ENCODE measurements at places on chromosomes 2 and 18.

DNA sequence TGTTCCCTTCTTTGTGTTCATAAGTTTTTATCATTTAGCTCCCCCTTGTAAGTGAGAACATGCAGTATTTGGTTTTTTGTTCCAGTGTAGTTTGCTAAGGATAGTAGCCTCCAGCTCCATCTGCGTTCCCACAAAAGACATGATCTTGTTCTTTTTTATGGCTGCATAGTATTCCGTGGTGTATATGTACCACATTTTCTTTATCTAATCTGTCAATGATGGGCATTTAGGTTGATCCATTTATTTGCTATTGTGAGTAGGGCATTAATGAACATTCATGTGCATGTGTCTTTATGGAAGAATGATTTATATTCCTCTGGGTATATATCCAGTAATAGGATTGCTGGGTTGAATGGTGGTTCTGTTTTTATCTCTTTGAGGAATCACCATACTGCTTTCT, 33.4 kb downstream of the CARF start:
- DNase-seq, result no peak

- no peak for DNase-seq
Observed at GRCh38 chr2:237152361-237152760, 66.7 kb downstream of the COPS8 start.

- DNase-seq, result no peak
Observed at GRCh38 chr18:77131652-77132368, 773 bp downstream of the MBP start.

GRCh38 chr2:85243101-85244072, 84.4 kb downstream of the TGOLN2 start:
- DNase-seq, result no peak

DNA sequence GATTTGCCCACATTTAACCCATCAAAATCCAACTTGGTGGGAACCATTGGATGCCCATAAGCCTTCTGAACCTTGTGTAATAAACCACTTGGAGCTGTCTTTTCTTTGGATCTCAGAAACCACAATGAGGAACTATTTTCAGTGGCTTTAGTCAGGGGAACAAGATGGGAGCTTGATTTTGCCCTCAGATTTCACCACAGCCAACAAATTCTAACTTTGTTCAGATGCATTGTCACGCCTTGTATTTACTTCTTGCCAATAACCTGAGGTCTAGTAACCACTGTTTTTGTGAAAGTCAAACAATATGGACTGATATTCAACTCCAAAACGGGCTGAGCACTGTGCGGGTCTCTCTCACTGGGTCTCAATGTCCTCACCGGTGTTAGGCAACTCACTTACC, 508.2 kb downstream of the TNS1 start:
- no peak for DNase-seq

DNA sequence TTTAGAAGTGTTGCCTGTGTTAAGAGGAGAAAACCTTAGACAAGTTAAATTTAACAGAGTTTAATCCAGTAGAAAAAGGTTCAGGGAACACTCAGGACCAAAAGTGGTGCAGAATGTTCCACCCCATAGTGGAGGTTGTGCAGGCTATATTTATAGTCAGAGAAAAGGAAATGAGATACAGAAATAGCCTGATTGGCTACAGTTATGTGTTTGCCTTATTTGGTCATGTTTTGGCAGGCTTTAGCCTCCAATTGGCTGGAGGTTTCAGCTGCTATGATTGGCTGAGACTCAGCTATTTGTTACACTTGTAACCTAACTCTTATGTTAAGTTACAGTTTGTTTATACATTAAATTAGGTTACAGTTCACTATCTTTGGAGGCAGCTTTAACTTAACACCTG, 4.2 kb downstream of the STAMBP start:
- DNase-seq, result no peak

- DNase-seq, result no peak
Observed at GRCh38 chr18:76357585-76358260, 137.3 kb downstream of the ZNF516 start.

DNA sequence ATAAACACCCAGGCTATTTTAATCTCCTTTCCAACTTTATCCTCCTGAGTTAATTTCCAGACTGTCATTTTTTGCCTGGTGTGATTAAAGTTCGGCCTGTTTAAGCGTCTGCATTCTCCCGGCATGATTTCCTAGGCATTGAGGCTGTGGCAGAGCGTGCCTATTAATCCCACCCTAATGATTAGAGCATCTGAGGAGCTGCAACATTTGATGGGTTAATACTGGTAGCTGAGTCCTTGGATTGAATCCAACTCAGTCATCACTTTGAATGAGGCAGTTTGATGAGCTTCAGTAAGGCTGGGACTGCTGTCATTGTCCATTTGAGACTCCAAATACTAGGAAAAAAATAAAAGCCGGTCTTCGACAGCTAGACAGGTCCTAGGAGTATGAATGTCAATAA, 882.5 kb downstream of the SLC4A3 start:
- no peak for DNase-seq

DNA sequence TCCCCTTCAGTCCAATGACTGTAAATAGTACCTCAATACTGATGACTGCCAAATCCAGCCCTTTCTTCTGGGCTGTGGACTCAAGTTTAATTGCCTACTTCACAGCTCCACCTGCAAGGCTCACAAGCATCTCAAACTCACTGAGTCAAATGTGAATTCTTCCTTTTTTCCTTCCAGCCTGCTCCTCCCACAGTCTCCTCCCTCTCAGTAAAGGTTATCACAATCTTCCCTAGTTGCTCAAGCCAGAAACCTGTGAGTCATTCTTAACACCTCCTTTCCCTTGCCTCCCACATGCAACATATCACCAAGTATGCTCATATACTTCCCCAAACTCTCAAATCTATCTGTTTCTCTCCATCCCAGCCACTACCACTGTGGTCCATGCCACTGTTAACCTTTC, 3.7 kb upstream of the MFSD6 start:
- DNase-seq, result no peak

- peak; percentile 83 for DNase-seq
Observed at GRCh38 chr18:76126327-76126726, 368.7 kb downstream of the ZNF516 start.

- DNase-seq, result no peak
Observed at GRCh38 chr2:237743561-237744269, 54.9 kb upstream of the RBM44 start.

- no peak for DNase-seq
Observed at GRCh38 chr2:172440795-172441194, 13.4 kb downstream of the ITGA6 start.

DNA sequence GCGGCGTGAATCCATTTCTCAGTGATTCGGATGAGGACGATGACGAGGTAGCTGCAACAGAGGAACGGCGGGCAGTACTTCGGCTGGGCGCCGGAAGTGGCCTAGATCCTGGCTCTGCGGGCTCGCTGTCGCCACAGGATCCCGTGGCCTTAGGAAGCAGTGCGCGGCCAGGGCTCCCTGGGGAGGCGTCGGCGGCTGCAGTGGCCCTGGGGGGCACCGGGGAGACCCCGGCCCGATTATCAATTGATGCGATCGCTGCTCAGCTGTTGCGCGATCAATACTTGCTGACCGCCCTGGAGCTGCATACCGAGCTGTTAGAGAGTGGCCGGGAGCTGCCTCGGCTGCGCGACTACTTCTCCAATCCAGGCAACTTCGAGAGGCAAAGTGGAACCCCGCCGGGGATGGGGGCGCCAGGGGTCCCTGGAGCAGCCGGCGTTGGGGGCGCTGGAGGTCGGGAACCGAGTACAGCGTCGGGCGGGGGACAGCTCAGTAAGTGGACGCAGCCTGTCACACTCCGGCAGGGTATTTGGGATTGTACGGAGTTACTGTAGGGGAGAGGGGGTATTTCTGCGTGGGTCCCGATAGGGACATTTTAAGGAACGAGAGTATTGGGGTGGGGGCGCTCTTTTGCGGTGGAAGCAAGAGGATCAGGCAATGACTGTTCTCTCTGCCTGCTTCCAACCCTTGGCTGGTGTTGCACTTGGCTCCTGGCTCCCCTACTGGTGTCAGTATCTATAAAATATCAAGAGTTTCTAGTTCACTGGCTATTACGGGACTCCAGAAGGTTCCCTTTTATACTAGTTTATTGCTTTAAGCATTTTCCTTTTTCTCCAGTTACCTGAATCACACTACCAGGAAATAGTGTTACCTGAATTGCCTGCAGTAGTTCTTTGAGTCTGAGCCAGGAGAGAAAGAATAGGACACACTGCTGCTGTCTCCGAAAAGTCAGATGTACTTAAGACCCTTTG, 772 bp downstream of the RELCH start:
- peak; percentile 15 for DNase-seq

- no peak for DNase-seq
Observed at GRCh38 chr18:45771587-45772480, 47.9 kb downstream of the SLC14A1 start.

DNA sequence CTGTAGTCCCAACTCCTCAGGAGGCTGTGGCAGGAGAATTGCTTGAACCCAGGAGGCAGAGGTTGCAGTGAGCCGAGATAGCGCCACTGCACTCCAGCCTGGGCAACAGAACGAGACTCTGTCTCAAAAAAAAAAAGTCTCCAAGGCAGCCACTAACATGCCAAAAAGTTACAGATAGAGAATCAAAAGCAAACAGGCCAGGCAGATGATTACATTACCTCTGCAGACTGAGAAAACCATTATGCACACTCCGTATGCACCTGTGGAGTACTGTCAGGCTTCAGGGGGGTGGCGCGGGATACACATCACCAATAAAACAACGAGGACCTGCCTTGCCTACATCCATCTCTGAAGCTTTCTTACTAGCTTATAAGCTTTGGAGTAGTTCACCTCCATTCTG, 10.3 kb downstream of the STAM2 start:
- DNase-seq, result no peak

- no peak for DNase-seq
Observed at GRCh38 chr2:118014492-118014824, 588 bp upstream of the CCDC93 start.

DNA sequence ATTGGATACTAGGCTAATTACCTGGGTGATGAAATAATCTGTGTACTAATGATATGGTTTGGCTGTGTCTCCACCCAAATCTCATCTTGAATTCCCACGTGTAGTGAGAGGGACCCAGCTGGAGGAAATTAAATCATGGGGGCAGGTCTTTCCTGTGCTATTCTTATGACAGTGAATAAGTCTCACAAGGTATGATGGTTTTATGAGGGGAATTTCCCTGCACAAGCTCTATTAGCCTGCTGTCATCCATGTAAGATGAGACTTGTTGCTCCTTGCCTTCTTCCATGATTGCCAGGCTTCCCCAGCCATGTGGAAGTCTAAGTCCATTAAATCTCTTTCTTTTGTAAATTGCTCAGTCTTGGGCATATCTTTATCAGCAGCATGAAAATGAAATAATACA, 394.1 kb upstream of the SYT4 start:
- no peak for DNase-seq

DNA sequence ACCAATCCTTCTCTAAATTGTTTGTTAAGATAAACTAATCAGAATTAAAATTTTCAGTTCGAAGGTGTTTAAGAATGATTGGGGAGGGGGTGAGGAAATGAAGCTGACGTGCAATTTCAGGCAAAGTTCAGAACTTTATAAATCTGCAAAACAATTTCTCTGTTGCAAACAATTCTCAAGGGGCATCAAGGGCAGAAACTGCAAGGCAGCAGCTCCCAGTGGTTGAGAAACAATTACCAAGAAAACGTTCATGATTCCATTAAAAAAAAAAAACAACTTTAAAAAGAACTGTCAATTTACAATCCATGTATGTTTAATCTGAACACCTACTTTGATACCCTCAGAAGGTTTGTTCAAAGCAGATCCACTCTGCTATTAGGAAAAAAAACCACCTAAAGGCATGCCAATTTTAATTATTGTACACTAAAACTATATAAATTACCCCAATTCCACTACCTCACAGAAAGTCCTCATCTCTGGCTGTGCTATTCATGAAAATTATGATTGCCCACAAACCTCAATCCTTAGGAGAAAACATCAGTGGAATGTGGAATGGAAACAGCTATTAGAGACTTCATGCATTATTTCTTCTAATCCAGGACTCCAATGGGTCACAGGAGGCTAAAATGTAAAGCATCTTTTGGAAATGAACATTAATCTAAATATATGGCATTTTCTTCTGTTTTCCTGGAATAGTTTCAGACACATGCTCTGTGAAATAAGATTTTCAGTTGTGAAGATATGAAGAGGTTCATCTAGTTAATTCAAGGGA, 119.9 kb upstream of the ACVR1C start:
- peak; percentile 53 for DNase-seq

DNA sequence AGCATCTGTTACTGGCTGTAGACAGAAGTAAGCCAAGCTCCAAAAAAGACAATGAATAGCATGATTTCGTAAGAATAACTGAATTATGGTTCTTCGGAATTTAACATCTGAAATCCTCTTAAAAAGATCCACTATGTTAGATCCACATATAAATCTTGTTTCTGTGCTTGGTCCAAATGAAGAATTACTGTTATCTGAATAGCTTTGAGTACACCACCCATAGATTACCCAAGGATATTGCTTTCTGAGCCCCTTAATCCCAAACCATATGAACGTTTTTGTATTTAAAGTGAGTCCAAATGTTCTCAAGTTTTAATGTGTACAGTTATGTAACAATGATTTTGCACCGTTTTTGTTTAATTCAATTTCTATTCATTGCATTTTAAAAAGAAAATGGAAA, 124.9 kb downstream of the DSC3 start:
- DNase-seq, result no peak

DNA sequence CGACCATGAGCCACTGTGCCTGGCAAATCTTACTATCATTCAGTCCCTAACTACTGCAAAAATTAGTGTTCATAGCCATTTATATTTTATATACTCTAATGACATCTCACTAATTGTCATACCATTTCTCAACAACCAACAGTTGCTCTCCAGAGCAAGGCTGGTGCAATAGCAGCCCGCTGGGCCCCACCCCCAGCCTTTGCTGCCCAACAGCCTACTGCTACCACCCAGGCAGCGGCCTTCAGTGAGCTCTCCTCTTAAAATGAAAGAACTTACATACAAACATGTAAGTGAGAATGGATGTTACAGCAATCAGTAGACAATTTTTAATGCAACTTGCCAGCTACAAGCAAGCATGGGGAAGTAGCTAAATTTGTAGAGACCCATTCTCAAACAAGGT, 90.5 kb downstream of the HNRNPLL start:
- DNase-seq, result no peak

DNA sequence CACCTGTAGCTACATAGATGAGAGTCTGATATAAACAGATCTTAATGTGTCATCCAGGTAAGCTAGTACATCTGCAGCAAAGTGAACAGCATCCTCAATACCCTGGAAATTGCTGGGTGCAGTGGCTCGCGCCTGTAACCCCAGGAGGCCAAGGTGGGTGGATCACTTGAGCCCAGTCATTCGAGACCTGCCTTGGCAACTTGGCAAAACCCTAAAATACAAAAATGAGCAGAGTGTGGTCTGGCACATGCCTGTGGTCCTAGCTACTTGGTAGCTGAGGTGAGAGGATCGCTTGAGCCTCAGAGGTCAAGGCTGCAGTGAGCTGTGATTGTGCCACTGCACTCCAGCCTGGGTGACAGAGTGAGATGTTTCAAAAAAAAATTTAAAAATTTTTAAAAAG, 233.9 kb upstream of the SP5 start:
- DNase-seq, result no peak

GRCh38 chr2:105425936-105426625, 27.2 kb upstream of the FHL2 start:
- no peak for DNase-seq

- no peak for DNase-seq
Observed at GRCh38 chr2:213279971-213280370, 4.3 kb upstream of the SPAG16 start.

GRCh38 chr2:216557413-216557812, 58.8 kb downstream of the RPL37A start:
- no peak for DNase-seq

GRCh38 chr18:50638016-50638883, 78.4 kb downstream of the MAPK4 start:
- no peak for DNase-seq

GRCh38 chr2:89833116-89833779, 1141.8 kb downstream of the RPIA start:
- no peak for DNase-seq
